ENCODE measurements at places on chromosomes 5 and 9. TPM values are rescaled to one million over a fixed set of nuclear protein-coding genes. Genes with fewer than 3 reads are reported as not detected.
A peak's percentile ranks its signal among the peaks of the same experiment; 100 is the strongest.

MEF2C gene
- total RNA-seq, result 2.5 TPM

DIRAS2 gene
- not detected for total RNA-seq

RIC1 gene
- total RNA-seq, result 13.8 TPM

AK1 gene
- total RNA-seq, result 86.8 TPM

ZNF300 gene
- total RNA-seq, result 3.7 TPM

IL4 gene
- not detected for total RNA-seq

ANKRD18B gene
- 4.6 TPM for total RNA-seq

SHB gene
- total RNA-seq, result 23.8 TPM

ADAMTSL2 gene
- total RNA-seq, result 0.39 TPM

DNA sequence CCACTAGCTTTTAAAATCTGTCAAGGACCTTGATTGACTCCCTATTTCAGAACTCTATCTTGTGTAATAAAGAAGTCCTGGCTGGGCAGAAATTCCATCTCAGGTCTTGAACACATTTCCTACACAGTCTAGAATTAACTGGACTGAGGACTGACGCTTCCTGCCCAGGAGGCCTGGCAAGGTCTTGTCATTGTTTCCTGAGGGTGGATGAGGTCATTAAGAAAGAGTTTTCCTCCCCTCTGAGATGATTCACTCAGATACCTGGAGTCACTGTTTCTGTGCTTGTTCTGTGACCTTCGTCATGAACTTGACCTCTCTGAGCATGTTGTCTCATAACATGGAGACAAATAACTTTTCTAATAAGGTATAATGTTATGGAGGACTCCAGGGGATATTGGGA, 10.0 kb downstream of the MTAP start:
- peak; percentile 50 for DNase-seq

GRCh38 chr9:134302130-134302817, 24.0 kb upstream of the RXRA start:
- no peak for DNase-seq

- DNase-seq, result peak; percentile 49
Observed at GRCh38 chr5:87020099-87020934, 247.4 kb upstream of the RASA1 start.

GRCh38 chr5:157312492-157312891, 46.6 kb downstream of the CYFIP2 start:
- DNase-seq, result no peak

- DNase-seq, result no peak
Observed at GRCh38 chr9:122367065-122367464, 3.8 kb upstream of the PTGS1 start.

- no peak for DNase-seq
Observed at GRCh38 chr5:102241809-102242421, 54.2 kb downstream of the SLCO4C1 start.

GRCh38 chr5:107538805-107539445, 131.8 kb downstream of the EFNA5 start:
- DNase-seq, result no peak

DNA sequence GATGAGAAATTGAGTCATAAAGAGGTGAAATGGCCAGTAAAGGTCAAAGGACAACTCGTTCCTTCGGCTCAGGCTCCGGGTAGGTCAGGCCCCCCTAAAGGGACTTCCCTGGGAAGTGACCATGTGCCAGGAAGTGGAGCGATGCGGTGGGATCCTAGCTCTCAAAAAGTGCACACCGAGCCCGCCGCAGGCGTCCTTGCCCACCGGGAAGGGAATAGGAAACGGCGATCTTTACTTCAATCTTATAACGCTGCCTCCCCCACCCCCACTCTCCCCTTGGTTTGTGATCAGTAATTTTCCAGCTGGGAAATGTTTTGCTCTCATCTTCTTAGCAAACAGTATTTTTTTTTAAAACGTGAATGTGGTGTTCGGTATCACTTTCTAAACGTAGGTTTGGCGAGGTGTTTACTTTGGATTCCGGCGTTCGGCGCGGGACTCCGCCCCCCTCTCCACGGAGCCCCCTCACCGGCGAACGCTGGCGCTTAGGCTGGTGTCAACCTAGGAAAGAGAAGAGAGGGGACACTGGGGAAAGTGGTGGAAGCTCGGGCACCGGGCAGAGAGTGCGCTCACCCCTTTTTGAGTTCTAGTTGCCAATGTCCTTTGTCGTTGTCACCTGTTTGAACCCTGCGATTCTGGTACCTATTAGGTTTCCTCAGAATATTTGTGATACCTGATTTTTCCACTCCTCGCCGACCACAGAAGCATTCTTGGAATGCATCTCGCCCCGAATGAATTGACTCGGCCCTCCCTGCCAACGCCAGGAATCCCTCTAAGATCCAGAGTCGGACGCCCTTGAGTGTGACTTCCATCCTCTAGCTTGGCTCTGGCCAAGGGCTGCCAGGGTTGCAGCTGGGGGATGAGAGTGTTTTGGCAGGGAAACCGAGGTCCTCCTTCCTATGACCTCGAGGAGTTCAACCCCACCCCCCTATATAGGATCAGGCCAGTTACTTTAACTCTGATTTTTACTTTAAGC, 1.8 kb upstream of the KLF4 start:
- peak; percentile 74 for DNase-seq

DNA sequence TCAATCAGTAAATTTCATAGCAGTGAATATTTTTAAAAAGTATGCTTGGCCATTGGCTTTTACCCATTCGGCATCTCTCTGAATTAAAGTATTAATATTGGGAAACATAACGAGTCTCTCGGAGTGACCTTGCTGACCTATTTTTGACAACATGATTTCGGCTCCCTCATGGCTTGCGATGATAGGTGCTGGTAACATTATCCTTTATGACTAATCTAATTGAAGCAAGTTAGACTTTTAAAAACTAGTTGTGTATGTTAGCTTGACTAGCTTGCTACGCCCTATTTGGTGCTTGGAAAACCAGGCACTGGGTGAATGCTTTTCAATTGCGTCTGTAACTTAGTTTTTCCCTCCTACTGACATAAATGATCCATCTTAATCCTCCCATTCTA, 1.1 kb downstream of the ZNF366 start:
- no peak for DNase-seq

GRCh38 chr9:96122751-96123150, 179.2 kb downstream of the HSD17B3 start:
- DNase-seq, result no peak

DNA sequence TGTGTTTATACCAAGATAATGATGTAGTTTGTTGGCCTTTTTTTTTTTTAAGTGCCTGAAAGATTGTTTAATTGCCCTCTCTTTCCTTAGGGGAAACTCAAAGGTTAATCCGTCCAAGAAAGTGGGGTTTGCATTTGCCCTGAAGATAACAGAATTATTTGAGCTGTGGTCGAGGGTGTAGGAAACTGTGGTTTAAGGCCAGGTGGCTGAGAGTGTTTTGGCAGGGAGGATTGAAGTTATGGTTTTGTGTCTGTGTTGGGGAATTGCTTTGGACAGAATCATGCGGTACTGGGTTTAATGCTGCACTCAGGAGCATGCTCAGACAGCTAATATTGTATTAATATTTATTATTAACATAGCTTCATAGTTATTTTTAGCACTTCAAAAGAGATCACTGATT, 509.8 kb downstream of the EBF1 start:
- DNase-seq, result no peak

- no peak for DNase-seq
Observed at GRCh38 chr9:126204197-126204596, 122.4 kb upstream of the MVB12B start.

DNA sequence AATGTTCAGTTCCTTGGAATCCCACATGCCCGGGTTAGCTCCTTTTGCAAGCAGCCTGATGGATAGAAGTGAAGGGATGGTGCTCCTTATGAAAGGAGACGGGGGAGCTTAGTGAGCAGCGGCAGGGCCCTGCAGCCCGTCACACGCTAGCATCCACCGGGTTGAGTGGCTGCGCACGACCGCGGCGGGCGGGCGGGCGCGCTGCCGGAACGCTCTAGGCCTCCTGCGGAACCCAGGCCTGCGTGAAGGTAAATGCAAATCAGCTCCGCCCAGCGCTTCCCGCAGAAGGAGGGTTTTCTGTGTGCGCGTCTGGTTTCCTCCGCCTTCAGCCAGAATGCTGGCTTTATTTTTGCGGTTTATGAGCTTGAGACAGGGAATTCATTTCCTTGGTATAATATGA, 19.8 kb downstream of the IL12B start:
- peak; percentile 42 for DNase-seq

DNA sequence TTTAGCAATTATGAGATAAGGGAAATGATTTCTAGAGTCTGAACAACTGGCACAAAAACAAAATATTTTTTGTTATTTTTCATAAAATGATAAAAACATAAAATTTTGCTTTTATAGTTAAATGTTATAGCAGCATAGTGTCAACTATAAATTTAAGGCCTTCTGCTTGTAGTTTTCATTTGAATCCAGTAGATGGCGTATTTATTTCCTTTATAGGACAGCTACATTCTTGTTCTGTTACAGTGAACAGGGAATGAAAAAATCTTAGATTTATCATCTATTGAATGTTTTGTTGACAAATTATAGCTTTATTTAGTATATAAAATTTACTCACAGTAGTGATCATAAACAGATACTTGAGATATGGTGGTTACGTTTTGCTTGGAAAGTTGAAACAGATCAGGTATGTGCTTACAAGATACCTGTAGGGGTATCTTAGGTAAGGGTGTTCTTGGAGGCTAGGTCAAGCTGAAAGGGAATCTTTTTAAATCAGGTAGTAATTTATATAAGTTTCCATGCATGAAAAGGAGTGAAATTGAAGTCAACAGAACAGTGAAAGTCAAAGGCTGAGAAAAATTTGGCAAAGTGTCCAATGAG, 239.3 kb upstream of the GRIN3A start:
- DNase-seq, result no peak

DNA sequence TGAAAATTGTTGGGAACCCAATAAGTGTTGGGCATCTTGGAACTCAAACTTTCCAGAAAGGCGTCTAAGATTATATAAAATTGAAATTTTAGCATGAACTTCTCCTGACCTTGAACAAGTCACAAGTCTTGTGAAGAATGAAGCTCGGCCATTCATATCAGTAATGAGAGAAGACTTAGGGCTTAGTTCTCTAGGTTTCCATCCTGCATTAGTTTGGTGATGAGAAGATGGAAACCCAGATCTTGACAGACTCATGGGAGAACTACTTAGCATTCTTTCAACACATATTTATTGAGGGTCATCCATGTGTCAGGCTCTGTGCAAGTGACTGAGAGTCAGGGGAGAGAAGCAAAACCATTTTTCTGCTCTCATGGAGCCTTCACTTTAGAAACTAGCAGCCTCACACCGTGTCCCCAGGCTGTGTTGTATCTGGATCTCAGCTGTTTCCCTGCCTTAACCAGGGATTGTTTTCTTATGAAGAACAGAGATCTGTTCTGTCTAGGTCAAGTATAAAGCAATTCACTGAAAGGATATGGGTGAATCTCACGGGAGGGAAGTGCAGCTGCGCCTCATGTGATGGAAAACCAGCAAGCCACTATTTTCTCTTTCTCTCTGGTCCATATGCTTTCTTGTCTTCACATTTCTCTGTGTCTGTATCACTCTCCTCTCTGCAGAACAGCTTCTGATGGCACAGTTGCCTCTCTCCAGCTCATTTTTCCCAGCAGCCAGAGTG, 3.4 kb downstream of the GARNL3 start:
- DNase-seq, result no peak

DNA sequence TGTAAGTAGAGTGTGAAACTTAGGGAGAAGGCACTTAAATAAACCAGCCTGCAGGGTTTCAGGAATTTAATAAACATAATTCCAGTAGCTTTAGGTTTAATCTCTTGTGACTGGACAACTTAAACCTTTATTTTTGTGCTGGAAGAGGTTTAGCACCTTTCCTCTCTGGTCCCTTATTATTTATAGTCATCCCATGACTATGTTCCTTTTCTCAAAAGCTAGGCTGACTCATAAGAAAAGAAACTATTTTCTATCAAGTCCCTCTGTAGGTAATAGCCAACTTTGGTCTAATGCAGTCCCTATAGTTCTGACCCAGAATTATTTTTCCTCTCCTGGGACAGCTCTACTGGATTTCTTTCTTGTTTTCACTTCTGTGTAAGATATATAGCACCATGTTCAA, 588.9 kb downstream of the NR2F1-AS1 start:
- DNase-seq, result no peak

DNA sequence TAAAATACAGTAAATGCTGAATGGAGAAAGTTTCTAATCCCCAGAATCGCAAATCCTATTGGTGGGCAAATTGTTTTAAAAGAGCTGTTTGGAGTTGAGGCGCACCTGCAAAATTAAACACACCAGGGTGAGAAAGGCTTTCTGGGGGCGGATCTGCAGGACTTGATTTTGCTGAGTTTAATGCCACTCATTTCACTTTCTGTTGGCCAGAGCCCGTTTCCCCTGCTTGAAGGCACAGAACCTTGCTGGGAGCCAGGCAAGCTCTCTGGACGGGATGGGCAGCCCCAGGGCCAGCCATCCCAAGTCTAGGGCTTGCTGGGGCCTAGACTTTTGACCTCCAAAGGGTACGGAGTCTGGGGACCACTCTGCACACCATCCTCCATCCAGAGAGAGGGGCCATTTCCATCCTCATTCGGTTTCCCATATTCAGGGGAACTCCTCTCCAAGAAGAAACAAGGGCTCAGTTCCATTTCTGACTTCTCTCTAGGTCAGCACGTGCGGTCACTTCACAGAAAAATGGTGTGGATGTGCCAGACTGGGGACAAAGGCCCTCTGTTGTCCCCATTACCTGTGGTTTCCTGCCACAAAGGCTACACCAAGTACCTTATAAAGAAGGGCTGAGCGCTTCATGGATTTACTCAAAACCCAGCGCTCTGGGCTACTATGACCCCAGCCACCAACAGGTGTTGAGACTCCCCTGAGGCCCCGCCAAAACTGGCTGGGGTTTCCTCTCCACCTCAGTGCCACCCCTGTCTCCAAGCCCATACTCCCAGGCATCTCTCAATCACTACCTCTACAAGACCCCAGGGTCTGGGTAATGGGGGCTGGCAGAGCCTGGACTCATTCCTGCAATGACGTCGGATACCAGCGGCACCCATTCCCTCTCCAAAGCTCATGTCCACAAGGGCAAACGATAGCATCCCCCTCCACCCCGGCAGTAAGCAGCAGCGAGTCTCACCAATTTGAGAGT, 170.0 kb downstream of the AUH start:
- DNase-seq, result no peak

- no peak for DNase-seq
Observed at GRCh38 chr5:82591021-82591515, 312.9 kb upstream of the RPS23 start.

GRCh38 chr5:121987685-121988073, 25.9 kb downstream of the SRFBP1 start:
- no peak for DNase-seq

- peak; percentile 61 for DNase-seq
Observed at GRCh38 chr5:65483546-65484346, 2.0 kb upstream of the ADAMTS6 start.

DNA sequence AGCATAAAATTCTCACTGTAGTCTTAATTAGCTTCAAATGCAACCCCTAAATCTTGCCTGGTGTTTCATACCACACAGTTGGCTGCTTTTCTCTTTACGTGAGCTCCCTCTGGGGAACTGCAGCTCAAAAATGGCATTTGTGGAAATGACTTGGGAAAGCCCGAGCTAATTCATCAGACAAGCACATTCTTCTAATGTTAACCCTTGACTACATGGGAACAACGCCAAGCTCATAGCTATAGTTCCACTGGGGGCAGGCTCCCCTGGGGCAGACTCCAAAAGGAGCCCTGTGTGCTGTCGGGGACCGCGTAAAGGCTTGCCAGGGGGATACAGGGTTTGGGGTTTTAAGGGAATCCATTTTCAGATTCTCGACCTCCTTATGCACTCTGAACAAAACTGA, 301.4 kb upstream of the DAP start:
- DNase-seq, result no peak

Data from PC-9 (cell line).